ENCODE measurements at places on chromosomes 1 and 21.

- no peak for DNase-seq
Measured at GRCh38 chr1:236734141-236734765, 48.0 kb downstream of the ACTN2 start.

GRCh38 chr1:943545-944340 is 15.3 kb downstream of the NOC2L start:
- no peak for DNase-seq

DNA sequence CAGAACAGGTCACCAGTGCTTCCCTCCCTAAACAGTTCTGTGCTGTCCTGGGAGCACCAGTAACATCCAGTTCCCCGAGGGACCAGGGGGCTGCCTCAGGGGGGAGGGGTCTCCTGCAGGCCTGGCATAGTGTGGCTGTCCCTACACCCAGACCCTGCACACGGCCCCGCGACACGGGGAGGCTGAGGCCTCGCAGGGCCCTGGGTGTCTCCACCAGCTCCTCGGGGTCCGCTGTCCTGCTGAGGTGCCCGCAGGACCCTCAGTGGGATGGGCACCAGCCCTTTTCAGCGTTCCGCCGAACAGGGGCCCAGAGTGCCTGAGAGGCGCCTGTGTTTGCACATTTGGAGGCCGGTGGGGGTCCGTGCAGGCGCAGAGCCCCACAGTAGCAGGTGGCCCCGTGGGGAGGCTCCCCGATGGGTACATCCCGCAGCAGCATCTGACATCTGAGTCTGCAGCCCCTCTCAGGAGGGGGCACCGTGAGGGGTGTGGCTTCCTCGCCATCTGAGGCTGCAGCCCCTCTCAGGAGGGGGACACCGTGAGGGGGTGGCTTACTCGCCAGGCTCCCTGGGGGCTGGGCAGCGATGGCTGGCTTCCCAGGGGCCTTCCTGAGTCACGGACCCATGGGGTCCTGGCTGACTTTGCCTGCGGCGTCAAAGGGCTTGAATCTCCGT is 18.5 kb upstream of the C1orf159 start:
- no peak for DNase-seq

GRCh38 chr1:206700445-206701036 is 15.8 kb downstream of the MAPKAPK2 start:
- no peak for DNase-seq

Data from CD4-positive, alpha-beta T cell treated with Interleukin-21 for 1 hour (primary cell).